ENCODE measurements at places on chromosomes 12 and 14.

DNA sequence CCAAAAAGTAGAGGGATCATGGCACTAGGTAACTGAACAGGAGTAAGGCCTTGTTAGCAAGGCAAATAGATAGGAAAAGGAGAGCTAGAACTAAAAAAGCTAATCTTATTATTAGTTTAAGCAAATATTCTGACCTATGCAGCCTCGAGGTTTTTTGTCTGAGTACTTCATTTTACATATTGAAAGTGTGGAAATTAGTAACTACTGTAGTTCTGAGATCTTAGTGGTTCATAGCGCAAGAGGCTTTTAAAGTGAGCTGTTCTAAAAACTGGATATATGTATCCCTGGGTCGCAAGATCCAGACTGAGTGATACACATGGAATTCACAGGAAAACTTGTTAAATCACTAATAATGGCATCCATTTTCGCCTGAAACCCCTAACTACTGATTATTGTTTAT, 411.0 kb upstream of the SOX5 start:
- no peak for DNase-seq

- no peak for DNase-seq
These were observed 742.5 kb upstream of the MDGA2 start for GRCh38 chr14:48417715-48418500.

- DNase-seq: no peak
These were observed 178.6 kb downstream of the BCAT1 start for GRCh38 chr12:24770334-24770733.

- DNase-seq: no peak
These were observed 45.7 kb downstream of the TEAD4 start for GRCh38 chr12:3004655-3005565.

- peak; percentile 4 for DNase-seq
These were observed 84.3 kb upstream of the DIO3 start for GRCh38 chr14:101476916-101477553.

GRCh38 chr14:81579115-81579514, 45.5 kb upstream of the SEL1L start:
- no peak for DNase-seq

GRCh38 chr12:89694542-89694941, 14.1 kb downstream of the ATP2B1 start:
- no peak for DNase-seq

DNA sequence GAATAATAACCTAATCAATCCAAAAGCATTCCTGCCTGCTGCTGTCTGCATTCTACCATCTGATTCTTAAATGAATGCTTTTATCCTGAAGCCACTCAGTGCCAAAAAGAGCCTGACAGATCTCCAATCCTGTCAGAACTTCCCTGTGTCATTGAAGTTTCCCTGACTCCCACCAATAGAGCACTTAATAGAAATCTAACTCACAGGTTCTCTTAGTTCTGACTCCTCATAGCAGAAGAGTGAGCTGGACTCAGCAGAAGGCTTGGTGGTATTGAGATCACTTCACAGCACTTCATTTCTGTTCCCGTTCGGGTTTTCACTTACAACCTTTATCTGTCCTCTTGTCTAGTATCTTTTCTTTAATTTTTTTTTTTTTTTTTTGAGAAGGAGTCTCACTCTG, 102.6 kb downstream of the OTOGL start:
- no peak for DNase-seq

DNA sequence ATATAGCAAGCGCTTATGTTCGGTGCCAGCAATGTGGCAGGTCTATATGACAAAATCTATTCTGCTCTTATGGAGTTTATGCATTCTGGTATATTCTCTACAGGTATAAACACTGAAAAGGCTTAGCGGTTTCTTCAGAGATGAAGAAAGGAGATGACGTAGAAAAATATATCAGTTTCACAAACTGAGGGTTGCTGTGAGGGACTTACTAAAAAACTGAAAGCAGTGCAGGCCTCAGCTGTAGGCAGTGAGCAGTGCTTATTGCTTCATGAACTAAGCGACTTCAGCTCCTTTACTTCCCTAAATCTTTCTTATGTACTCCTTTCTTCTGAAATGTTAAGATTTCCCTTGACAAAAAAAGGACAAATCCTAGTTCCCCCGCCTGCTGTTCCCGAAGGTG, 4.5 kb downstream of the DDX47 start:
- no peak for DNase-seq

DNA sequence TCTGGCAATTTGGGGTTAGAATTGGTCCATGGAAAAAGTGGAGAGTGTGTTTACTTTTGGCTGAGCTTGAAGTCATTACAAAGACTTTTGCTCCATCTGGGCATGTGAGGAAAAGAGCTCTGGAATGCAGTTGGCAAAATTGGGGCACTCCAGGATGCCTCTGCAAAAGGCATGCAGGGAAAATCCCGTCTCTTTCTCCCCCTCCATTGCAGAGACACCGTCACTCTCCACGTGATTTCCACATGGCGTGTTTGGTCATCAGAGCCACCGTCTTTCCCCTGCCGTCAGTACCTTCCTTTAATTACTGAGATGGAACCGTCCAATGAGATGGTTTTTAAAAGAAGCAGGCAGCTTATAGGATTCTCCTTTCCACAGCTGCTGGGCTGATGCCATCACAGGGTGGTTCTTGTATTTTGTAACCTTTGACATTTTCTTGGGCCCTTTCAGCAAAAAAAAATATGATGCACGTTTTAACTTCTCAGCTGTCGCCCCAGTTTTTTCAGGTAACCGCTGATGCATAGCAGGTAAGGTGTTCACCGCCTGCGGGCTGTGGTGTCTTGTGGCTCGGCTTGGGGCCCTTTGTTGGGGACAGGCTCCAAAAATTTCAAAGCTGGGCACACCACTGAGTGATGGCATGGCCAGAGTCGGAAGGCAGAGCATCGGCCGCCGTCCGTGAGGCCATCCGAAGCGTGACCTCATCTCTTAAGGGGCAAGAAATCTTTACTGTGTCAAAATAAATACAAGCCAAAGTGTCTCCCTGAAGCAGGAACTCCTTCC, 68.4 kb downstream of the CACNA1C start:
- DNase-seq: no peak

GRCh38 chr14:81211844-81212243, 8.9 kb downstream of the GTF2A1 start:
- no peak for DNase-seq

- DNase-seq: no peak
These were observed 145.6 kb upstream of the RFLNA start for GRCh38 chr12:124149287-124149686.

DNA sequence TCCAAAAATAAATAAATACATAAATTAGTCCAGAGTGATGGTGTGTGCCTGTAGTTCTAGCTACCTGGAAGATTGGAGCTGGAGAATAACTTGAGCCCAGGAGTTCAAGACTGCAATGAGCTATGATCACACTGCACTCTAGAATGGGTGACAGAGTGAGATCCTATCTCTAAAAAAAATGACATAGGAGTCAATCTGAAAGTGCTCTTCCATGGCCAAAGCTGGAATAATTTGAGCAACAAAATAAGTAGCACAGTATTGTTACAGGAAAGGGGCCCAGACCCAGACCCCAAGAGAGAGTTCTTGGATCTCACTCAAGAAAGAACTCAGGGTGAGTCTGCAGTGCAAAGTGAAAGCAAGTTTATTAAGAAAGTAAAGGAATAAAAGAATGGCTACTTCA, 24.9 kb upstream of the SLC7A8 start:
- DNase-seq: no peak

GRCh38 chr12:22051114-22051698, 5.2 kb downstream of the CMAS start:
- DNase-seq: no peak

GRCh38 chr12:27517961-27518665, 5.9 kb upstream of the PPFIBP1 start:
- no peak for DNase-seq

- no peak for DNase-seq
These were observed 1.0 kb upstream of the CAMKK2 start for GRCh38 chr12:121297435-121297991.

GRCh38 chr12:25775968-25776367, 182.5 kb upstream of the RASSF8 start:
- no peak for DNase-seq

- DNase-seq: no peak
These were observed 11.8 kb downstream of the SLC6A12 start for GRCh38 chr12:202081-202731.

GRCh38 chr14:104868811-104869572, 3.9 kb downstream of the CEP170B start:
- DNase-seq: no peak

DNA sequence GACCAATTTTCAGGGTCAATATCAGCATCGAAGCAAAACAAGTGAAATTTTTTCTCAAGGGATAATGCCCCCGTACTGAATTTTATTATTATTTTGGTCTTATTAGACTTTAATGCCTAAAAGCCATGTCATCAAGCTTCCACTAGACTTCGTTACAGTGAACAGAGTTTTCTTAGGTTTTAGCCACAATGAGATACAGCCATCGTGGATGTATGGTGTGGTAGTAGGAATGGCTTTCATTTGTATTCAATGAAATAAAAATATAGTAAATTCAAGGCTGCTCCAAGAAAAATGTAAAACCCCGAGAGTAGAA, 11.7 kb downstream of the TAOK3 start:
- DNase-seq: no peak

- DNase-seq: no peak
These were observed 29.8 kb upstream of the AP4S1 start for GRCh38 chr14:30995689-30996088.

GRCh38 chr12:130992979-130993538, 39.4 kb downstream of the ADGRD1 start:
- no peak for DNase-seq

- DNase-seq: no peak
These were observed 61.0 kb upstream of the PELI2 start for GRCh38 chr14:56057071-56057741.

GRCh38 chr12:111034083-111034885, 113.9 kb upstream of the MYL2 start:
- no peak for DNase-seq

DNA sequence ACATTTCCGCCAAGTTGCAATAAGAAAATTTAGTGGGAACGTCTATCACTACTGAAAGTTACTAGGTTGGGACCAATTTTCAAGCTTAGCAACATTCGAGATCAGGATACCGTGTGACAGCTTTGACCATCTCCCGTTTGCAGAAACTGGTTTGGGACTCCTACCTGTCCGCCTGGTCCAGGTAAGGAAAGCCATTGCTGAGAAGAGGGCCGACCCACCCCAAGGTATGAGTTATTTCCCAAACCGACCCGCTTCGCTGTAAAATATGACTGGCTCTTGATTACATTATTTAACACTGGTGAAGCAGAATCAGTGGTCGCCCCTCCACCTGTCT, 271 bp downstream of the DNAI7 start:
- no peak for DNase-seq

Data from RCC 7860 (cell line).